ENCODE measurements at places on chromosomes 5 and 9. TPM values are rescaled to one million over a fixed set of nuclear protein-coding genes. Genes with fewer than 3 reads are reported as not detected.

GRCh38 chr5:149640350-149640999 is 59.2 kb downstream of the ARHGEF37 start:
- DNase-seq: no peak

DNA sequence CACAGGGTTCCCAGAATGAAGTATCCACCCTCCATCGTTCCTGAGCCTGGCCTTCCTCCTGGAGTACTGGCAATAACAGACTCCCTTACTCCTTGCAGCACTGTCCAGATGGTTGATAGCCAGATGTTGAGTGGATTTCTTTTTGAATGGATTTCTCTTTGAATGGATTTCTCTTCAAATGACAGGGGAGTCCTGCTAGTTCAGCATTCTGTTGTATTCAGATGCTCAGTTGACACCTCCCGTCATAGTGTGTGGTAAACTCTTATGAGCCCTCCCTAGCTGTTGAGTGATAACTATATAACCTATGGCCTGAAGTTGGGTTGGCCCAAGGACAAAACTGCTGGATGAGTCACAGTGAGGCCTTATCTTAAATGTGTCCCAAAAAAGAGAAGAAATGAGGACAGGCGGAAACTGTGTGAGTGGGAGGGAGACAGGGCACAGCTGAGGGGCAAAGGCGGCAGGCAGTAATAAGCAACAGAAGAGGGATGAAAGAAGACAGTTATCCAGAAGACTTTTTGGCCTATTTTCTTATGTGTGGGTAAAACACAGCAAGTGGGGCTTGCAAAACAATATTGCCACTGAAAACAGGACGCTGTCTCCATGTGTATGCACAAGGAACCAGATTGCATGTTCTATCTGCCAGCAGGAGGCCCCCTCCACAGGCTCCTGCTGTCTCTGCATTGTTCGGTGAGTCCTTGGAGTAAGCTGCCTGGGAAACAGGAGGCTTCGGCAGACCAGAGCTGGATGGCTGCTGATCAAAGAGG is 209.5 kb upstream of the S1PR3 start:
- DNase-seq: no peak

DNA sequence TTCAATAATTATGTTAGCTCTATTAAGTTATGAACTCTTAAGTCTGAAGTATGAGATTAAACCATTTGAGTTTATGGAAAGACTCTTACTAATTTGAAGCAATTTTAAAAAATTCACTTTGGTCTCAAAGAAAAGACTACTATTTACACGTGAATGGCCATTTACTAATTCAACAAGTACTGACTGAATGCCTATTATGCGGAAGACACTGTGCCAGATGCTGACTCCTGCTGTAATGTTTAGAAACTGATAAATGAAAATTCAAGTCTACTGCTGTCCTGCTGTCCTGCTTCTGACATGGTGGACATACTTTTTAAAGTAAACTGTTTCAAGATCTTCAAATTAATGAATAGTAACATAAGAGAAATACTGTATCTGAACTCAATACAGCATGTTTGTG is 116.2 kb downstream of the MPDZ start:
- DNase-seq: no peak

- DNase-seq: no peak
Measured at GRCh38 chr9:122138560-122139268, 20.9 kb downstream of the NDUFA8 start.

GRCh38 chr5:154446195-154447088 is 645 bp downstream of the SAP30L start:
- DNase-seq: no peak

DNA sequence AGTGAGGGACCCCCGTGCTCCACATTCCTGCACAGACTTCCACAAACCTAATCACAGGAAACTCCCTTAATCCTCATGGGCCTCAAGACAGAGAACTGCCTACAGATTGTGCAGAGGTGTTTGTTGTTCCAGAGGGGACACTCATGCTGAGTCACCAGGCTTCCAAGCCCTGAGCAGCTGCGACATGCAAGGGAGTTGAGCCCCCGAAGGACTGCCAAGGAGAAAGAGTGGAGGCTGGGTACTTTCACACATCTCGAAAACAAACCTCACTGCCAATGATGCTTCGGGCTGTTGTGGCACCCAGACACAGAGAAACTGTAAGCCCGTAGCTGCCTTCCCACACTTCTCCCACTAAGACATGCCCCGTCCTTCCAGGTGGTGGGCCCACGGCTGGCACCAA is 480.8 kb downstream of the CDH12 start:
- DNase-seq: no peak

GRCh38 chr9:129145841-129146292 is 32.2 kb downstream of the IER5L start:
- DNase-seq: no peak

DNA sequence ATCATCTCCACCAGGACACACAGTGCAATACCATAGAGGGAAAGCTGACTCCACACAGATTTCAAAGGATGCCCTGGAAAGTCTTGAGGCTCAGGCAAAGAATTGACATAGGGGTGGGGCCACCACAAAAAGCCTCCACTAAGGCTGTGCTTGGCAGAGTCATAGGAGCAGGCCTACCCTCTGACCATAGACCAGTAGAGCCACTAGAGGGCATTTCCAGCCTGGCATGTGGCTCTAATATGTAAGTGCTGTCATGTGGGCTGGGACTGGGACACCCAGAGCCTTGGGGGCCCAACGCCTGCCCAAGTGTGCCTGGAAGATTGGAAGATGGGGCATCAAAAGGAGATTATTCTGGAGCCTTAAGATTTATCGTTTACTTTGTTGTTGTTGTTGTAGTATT is 726.0 kb downstream of the DNAH5 start:
- DNase-seq: no peak

DNA sequence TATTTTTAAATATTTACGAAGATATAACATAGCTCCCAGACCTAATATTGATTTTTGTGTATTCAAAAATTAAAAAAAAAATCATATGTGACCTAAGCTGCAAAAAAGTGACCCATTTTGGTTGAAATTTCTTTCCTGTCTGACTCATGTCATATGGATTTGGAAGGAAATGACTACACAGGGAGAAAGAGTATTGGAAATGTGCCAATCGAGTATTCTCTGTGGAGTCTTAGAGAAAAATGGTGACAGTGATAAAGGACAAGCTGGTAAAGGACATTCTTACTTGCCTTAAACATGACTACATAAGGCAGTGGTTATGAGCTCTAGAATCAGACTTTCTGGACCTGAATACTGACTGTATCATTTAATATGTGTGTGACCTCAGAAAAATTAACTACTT is 262.9 kb upstream of the PTPRD start:
- no peak for DNase-seq

DNA sequence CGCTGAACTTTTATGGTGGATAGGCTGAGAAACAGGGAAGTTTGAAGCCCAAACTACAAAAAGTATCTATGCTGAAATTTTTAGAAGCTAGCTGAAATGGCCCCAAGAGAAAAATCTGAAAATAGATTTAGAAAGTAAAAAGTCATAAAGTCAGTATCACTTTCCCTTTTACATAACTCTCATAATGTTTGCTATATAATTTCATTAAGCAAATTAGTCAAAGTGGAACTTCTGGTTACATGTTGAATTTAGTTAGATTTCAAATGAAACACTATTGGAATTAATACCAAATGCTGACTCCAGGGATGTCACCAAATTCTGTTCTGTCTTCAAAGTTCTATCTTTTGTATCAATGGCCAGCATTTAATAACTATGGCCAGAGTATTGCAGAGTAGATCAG is 126.9 kb downstream of the TTC39B start:
- DNase-seq: no peak

DNA sequence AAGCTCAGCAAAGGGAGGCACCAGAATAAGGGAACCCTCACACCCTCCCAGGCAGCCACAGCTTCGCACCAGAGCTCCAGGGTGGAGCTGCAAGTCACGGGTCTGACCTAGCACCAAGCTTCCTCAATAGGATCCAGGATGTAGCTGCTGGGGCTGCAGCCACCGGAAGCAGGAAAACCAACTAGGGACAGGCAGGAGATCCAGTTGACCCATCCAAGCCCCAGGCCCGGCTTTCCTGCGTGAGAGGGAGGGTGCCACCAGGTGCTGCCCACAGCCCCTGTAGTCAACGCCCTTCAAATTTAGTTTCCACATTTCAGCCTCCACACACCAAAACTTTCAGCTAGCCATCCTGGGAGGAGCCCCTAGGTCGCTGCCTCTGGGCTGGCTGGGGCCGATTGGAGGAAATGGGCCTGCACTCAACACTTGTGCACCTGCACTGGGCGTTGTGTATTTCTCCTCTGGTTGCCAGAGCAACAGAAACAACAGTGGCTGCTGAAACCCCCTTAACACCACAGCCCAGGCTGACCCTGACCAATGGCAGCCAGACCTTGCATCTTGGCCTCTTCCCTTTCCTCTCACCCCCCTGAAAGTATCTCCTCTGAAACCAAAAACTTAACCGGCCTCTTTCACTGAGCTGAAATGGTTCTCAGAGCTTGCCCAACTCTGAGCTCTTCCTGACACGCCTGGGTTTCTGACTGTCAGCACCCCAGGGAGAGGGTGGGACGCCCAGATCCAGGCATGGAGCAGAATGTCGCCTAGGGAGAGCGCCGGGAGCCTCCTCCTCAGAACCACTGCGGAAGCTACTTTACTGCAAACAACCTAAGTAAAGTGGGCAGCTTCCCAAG is 226.5 kb upstream of the MAP3K1 start:
- DNase-seq: no peak

- DNase-seq: no peak
Measured at GRCh38 chr5:15887093-15887492, 292.5 kb downstream of the MARCHF11 start.

DNA sequence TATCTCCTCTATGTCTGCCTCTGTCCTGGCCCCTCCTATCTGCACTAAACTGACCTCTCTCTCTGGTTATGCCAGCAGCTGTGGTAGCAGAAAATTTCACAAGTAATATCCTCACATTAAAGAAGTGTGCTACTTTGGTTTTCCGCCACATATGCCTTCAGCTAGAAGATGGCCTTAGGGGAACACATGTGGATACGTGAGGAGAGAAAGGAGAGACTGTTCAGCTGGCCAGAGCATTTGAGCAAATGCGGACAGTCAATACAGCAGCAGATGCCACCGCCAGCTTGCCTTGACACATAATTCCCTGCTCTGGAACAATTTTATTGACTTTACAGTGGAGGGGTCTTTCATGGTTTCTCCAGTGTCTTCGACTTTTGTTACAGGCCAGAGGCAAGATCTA is 434.6 kb downstream of the TAF11L14 start:
- no peak for DNase-seq

GRCh38 chr9:132116583-132116982 is 36.9 kb upstream of the MED27 start:
- no peak for DNase-seq

DNA sequence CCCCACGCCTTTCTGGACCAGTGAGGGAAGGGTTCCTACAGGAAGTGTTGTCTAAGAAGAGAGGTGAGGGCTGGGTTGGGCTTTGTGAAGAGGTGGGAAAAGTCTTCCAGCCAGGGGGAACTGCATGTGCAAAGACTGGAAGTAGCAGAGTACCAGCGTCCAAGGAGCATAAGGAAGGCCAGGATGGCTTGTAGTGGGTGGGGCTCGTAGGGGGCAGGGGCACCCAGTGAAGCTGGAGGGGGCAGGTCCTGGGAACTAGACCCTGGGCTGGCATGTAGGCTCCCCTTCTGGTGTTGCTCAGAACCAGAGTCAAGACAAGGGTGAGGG is 20.4 kb downstream of the PRRX2 start:
- no peak for DNase-seq

DNA sequence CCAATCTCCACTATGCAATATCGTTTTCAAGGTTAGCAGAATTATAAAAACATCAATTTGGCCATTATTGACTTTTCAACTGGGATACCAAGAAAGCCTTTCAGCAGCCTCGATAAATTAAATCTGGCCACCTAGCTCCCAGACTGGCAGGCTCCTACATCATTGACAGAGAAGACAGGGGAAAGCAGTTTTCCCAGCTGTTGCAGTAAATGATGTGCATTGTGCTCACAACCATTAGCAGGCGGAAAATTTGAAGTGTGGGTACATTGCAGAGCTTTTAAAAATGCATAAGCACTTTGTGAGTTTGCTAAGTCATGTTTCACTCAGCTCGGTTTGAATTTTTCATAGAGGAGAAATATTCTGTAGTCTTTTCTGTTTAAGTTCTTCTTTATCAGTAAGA is 297.9 kb downstream of the KCTD16 start:
- no peak for DNase-seq

GRCh38 chr5:167951116-167951515 is 340.3 kb upstream of the WWC1 start:
- DNase-seq: no peak

- DNase-seq: no peak
Measured at GRCh38 chr5:38867416-38867815, 21.6 kb downstream of the OSMR start.

GRCh38 chr9:135847833-135848232 is 59.5 kb downstream of the CAMSAP1 start:
- DNase-seq: no peak

Gene FOXD4L4
- polyA plus RNA-seq: not detected

Gene CTXN3
- polyA plus RNA-seq: not detected

Gene BTNL3
- polyA plus RNA-seq: 0.12 TPM

Gene RAB14
- polyA plus RNA-seq: 100 TPM

Gene MARVELD2
- 28.6 TPM for polyA plus RNA-seq

Measured in right renal pelvis (tissue), 4 donors.